Karpas-422 (cell line): ENCODE measurements at places on chromosomes 7 and 10.

GRCh38 chr7:16528520-16528919 is 1.9 kb downstream of the LRRC72 start:
- no peak for DNase-seq

DNA sequence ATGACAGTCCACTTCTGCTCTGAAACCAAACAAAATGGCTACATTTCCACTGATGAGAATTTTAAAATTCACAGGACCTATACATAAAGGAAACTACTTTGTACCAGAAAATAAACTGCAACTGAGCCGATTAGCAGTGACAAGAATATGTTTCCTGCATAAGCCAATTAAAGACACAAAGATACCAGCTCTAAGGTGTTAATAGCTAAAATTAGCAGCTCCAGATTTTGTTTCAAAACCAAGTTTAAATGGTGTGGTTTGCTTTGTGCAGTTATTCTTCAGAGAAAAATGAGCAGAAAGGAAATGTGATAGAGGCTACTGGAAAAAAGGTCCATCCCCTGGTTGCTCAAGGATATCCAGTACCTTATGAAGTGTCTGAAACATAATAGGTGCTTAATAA is 123.2 kb downstream of the ANK3 start:
- DNase-seq, result no peak

GRCh38 chr10:89679986-89680385 is 21.4 kb upstream of the KIF20B start:
- no peak for DNase-seq

GRCh38 chr7:142798451-142799436 is 28.0 kb downstream of the PRSS2 start:
- DNase-seq, result no peak

GRCh38 chr7:74289659-74290552 is 699 bp downstream of the CLIP2 start:
- no peak for DNase-seq

DNA sequence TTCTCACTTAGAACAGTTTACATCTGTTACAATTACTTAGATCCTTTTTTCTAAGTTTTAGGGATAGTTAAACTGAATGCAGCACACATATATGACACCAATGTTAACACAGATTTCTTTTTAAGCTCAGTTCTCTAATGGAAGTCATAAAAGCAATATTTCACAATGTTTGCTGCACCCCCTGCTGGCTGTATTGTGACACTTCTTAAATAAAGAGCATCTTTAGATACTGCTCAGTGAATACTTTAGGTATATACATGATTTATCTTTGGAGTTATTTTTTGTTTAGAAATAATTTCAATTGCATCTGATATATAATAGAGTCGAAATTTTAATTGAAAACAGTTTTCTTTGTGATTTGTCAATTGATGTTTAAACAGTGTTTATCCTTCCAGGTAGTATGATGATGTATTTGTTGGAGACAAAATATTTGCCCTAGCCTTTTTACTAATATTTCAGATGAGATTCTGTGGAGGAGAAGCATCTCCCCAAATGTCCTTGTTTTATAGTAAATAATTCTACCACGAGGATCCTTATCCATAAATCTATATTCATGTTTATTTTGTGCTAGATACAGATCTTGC is 174.4 kb downstream of the ST7 start:
- peak; percentile 81 for DNase-seq

GRCh38 chr7:78002715-78003114 is 204.1 kb downstream of the PHTF2 start:
- DNase-seq, result no peak

GRCh38 chr10:89414146-89414878 is at the start of gene IFIT5:
IFIT5 (plus strand) TSS chr10:89414568; CDS start chr10:89414799, 231 bp downstream.
- peak; percentile 71 for DNase-seq

GRCh38 chr7:1537535-1538412 is 7.3 kb downstream of the MAFK start:
- DNase-seq, result peak; percentile 75

DNA sequence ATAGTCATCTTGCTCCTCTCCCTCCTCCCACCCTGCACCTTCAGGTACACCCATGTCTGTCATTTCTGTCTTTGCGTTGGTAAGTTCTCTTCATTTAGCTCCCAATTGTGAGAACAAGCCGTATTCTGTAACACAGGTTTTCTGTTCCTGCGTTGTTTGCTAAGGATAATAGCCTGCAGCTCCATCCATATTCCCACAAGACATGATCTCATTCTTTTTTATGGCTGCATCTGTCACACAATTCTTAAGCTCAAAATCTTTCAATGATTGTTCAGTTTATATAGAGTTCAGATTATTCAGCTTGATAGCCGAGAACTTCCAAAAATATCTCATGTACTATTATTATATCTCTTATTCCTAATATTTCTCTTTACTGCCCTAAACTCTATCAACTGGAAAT is 16.0 kb upstream of the TMEM168 start:
- DNase-seq, result no peak

GRCh38 chr10:46272863-46273415 is 13.9 kb upstream of the ANTXRL start:
- DNase-seq, result no peak
